ENCODE measurements at places on chromosomes 11 and 22.

DNA sequence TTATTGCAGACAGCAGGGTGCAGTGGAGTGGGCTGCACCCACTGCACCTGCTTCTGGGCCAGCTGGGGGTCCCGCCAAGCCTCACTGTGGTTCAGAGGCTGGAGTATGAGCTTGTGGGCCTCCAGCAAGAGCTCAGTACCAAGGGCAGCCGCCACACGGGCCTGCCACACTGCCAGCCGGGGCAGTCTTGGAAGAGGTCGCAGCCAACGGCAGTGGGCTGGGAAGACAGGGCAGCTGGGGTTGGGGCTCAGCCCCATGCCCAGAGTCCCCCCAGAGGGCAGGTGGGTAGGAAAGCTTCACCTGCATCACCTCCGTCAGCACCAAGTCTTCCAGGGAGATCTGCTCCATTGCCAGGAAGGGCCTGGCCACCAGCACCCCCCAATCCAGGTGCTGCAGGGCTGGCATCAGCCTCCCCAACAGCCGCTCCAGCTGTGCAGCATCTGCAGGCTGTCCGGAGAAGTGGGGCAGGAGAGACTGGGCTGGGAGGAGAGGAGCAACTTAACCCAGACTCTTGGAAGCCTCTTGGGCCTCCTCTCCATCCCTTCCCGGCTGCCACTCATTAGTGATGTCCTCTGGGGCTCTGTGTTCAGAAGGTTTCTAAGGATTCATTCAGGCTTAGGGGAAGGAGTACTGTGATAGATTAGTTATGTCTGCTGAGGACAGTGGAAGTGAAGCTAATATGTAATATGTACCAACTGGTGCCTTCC is 1.1 kb upstream of the GSTT4 start:
- DNase-seq, result no peak

GRCh38 chr11:119427279-119427678 is 4.3 kb upstream of the THY1 start:
- no peak for DNase-seq

GRCh38 chr22:40463683-40464082 is 93.3 kb downstream of the SGSM3 start:
- no peak for DNase-seq

GRCh38 chr11:130535520-130535919 is 87.1 kb downstream of the ADAMTS15 start:
- DNase-seq, result no peak

DNA sequence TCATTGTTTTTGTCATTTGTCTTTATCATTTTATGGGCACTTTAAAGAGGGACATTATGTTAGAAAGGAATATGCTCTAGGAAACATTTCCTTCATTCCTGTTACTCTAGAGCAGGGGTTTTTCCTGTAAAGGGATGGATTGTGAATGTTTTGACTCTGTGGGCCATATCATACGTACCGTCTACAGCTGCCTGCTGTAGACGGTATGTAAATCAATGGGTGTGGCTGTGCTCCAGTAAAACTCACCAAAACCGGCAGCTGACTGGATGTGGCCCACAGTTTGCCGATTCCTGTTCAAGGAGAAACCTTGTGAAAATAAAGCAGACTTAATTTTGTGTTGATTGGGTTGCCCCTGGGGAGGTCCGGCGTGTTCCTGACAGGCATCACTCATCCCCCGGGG is 7.3 kb downstream of the IGHMBP2 start:
- DNase-seq, result no peak
